ENCODE measurements at places on chromosomes 12 and 14.

- DNase-seq: no peak
Observed at GRCh38 chr12:76942267-76942666, 63.4 kb upstream of the CSRP2 start.

DNA sequence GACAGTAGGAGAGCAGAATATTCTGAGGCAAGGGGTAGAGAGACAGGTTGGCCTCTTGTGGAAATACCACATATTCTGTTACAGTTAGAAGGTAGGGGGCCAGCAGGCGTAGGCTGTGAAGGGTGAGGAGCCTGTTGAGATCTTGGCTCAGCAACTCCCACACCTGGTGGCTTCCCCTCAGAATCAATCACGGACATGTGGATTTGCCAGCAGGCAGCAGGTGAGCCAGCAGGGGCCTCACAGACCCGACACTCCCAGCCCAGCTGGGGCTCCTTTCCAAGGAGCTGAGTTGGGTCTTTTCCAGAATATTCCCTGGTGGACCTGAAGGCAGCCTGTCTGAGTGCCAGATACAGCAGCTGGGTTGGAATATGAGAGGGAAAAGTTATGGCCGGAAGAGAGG, 150.0 kb upstream of the CRY1 start:
- DNase-seq: no peak

DNA sequence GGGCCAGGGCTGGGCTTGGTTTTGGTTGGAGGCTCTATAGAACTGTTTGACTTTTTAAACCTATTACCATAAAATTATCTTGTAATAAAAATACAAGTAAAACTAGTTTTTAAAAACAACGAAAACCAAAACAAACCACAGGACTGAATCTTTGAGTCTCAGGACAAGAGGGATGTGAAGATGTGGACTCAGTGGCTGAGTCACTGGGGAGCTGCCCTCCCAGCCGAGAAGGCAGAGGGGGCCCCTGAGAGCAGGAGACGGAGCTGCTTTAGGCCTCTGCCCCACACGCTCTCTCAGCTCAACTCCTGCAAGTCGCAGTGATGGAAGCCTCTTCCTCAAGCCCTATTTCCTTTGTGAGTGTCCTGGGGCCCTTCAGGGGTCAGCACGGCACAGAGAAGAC, 59.0 kb downstream of the CDC42BPB start:
- DNase-seq: no peak

DNA sequence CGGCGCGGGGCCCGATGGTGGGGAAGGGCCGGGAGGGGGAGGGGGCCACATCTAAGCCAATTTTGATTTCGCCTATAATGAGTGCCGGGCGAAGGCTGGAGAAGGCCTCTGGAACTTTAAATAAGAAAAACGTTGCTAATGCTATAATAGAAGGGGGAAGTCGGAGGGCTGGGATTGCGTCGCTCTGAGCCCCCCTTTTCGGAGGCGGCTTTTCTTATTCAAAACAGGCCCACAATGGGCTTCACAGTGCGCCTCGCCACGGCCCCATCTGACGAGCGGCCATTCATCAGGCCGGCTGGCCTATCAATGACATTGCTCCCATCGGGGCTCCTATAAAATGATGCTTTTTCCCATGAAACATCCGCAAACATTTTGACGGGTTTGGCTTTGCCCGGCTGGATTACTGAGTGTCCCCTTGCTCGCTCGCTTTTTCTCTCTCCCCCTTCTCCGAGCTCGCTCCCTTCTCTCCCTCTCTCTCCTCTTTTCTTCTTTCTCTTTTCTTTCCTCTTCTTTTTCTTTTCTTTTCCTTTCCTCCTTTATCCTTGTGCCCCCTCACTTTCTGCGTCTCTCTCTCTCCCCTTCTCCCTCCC, at the start of gene RFX4:
TSS of gene RFX4 (plus strand) at position 364 of the 590 bp plus-strand sequence. CDS start 317 bp downstream, outside the sequence.
- DNase-seq: no peak
